ENCODE measurements at places on chromosomes 6 and 20. TPM values are rescaled to one million over a fixed set of nuclear protein-coding genes. Genes with fewer than 3 reads are reported as not detected.

The HNF4A gene
- polyA plus RNA-seq, result 13.6 TPM

The MCM8 gene
- 4.3 TPM for polyA plus RNA-seq

The HLA-DRA gene
- 67.1 TPM for polyA plus RNA-seq

The MCCD1 gene
- polyA plus RNA-seq, result not detected

The FAM209A gene
- polyA plus RNA-seq, result 0.33 TPM

The CST7 gene
- 35.0 TPM for polyA plus RNA-seq

The KHDC1L gene
- polyA plus RNA-seq, result not detected

The SH3BGRL2 gene
- 25.4 TPM for polyA plus RNA-seq

The FAM209B gene
- 0.42 TPM for polyA plus RNA-seq

The RNF144B gene
- polyA plus RNA-seq, result 2.1 TPM

The PPP1R16B gene
- 6.8 TPM for polyA plus RNA-seq

The PAX1 gene
- not detected for polyA plus RNA-seq

The COQ3 gene
- polyA plus RNA-seq, result 4.8 TPM

The SLC16A10 gene
- polyA plus RNA-seq, result 2.4 TPM

The C6orf132 gene
- polyA plus RNA-seq, result 5.8 TPM

The ECT2L gene
- 0.01 TPM for polyA plus RNA-seq

The CLPSL1 gene
- polyA plus RNA-seq, result not detected

The SLC17A3 gene
- polyA plus RNA-seq, result not detected

The IMPG1 gene
- not detected for polyA plus RNA-seq

The PCSK2 gene
- polyA plus RNA-seq, result 0.04 TPM

The WFDC2 gene
- polyA plus RNA-seq, result 4.3 TPM

The PRL gene
- polyA plus RNA-seq, result not detected

The FRK gene
- 0.28 TPM for polyA plus RNA-seq

The OARD1 gene
- polyA plus RNA-seq, result 28.2 TPM

The ZBTB46 gene
- 6.1 TPM for polyA plus RNA-seq

The TMEM170B gene
- 2.3 TPM for polyA plus RNA-seq

The VGLL2 gene
- polyA plus RNA-seq, result not detected

The NR2E1 gene
- polyA plus RNA-seq, result 0.02 TPM

The MOG gene
- polyA plus RNA-seq, result not detected

The FAM83C gene
- 0.03 TPM for polyA plus RNA-seq

The KCNK5 gene
- 2.5 TPM for polyA plus RNA-seq

The CSNK2A1 gene
- polyA plus RNA-seq, result 37.1 TPM

The OOEP gene
- not detected for polyA plus RNA-seq

The GPR31 gene
- not detected for polyA plus RNA-seq

All from adipose tissue (tissue), 3 donors.